Natural killer cell treated with Interleukin-12 subunit alpha and Interleukin-12 subunit beta and Interleukin-15 and Interleukin-18, amount 100 ng/mL, for 72 hours (primary cell): ENCODE measurements at places on chromosomes 5 and 9. TPM values are rescaled to one million over a fixed set of nuclear protein-coding genes. Genes with fewer than 3 reads are reported as not detected.

UNC13B gene
- total RNA-seq: 1.00 TPM

PCDHGB4 gene
- 0.29 TPM for total RNA-seq

SPAG8 gene
- total RNA-seq: 0.19 TPM

MAMDC2 gene
- total RNA-seq: not detected

BAAT gene
- total RNA-seq: 0.07 TPM

SPINK13 gene
- not detected for total RNA-seq

LCN9 gene
- not detected for total RNA-seq

SPATA31A3 gene
- total RNA-seq: not detected

FAM170A gene
- total RNA-seq: not detected

ASS1 gene
- total RNA-seq: not detected

RFK gene
- 9.2 TPM for total RNA-seq

SLC45A2 gene
- total RNA-seq: not detected

KLHL3 gene
- 1.4 TPM for total RNA-seq

AJM1 gene
- total RNA-seq: 7.8 TPM

ZFP37 gene
- 0.84 TPM for total RNA-seq

AQP7 gene
- not detected for total RNA-seq

FIBCD1 gene
- not detected for total RNA-seq

TMEM215 gene
- not detected for total RNA-seq

THBS4 gene
- total RNA-seq: not detected

NCS1 gene
- total RNA-seq: 38.1 TPM

COL27A1 gene
- total RNA-seq: 1.5 TPM

ATP10B gene
- not detected for total RNA-seq

GFM2 gene
- total RNA-seq: 33.2 TPM

FGF18 gene
- total RNA-seq: 0.28 TPM

SPATA31D4 gene
- total RNA-seq: not detected

PCDHGB7 gene
- total RNA-seq: 0.33 TPM

SLC6A19 gene
- not detected for total RNA-seq

HBEGF gene
- 56.0 TPM for total RNA-seq

LPAR1 gene
- total RNA-seq: not detected

INSL6 gene
- total RNA-seq: not detected

PCDHB7 gene
- total RNA-seq: not detected

FLT4 gene
- total RNA-seq: 0.47 TPM

LSM11 gene
- 4.5 TPM for total RNA-seq

GFI1B gene
- total RNA-seq: not detected

CARTPT gene
- total RNA-seq: not detected

PCDHA2 gene
- total RNA-seq: not detected

ELAVL2 gene
- not detected for total RNA-seq

ASTN2 gene
- total RNA-seq: 2.2 TPM

PNPLA7 gene
- 1.2 TPM for total RNA-seq

PIGO gene
- 24.5 TPM for total RNA-seq

BBLN gene
- total RNA-seq: 60.4 TPM

ZNF454 gene
- not detected for total RNA-seq

ARAP3 gene
- total RNA-seq: 17.5 TPM

BHMT2 gene
- not detected for total RNA-seq

ADCY2 gene
- not detected for total RNA-seq

CCNI2 gene
- 1.1 TPM for total RNA-seq

PCDHB13 gene
- not detected for total RNA-seq

PCDHA3 gene
- not detected for total RNA-seq

ZFYVE16 gene
- 25.6 TPM for total RNA-seq

C9orf153 gene
- 0.43 TPM for total RNA-seq

OGN gene
- total RNA-seq: not detected

CENPK gene
- 44.5 TPM for total RNA-seq

ATG12 gene
- 35.1 TPM for total RNA-seq

ADAMTS12 gene
- not detected for total RNA-seq
